ENCODE measurements at places on chromosomes 1 and 21.

DNA sequence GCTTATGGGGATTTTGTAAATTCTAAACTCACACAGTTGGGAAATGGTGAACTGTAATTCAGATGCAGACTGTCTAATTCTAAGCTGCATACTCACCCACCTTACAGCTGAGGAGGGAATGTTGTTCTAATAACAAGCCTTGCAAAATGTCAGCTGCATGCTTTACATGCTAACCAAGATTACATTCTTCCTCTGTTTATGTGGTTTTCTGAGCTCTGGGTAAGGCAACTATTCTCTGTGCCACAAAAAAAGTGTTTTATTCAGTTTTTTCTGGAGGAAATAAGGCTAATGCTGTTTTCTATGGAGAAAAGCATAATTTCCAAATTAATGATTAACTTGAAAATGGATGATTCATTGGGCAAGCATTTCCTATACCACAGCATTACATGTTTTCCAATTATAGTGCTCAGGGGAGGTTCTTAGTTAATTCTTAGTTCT lies 64.9 kb downstream of the RGS13 start:
- DNase-seq: no peak

DNA sequence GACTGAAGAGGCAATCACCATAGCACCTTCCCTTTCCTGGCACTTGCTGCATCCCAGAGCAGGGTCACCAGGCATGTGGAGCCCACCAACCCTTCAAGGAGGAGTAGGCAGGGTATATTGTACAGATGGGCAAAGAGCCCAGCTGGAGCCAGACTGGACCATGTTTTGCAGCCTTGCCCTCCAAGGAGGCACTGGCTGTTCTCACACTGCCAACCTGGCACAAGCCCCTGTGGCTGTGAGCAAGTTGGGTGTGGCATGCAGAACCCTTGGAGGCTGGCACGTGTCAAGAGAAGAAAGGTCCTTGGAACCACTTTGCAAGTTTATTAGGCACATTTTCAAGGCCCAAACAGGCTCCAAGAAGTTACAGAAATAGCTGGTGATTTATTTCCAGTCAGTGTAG lies 146.4 kb downstream of the FOXD2 start:
- DNase-seq: no peak

- no peak for DNase-seq
Observed at GRCh38 chr21:40466893-40467483, 380.0 kb downstream of the DSCAM start.

GRCh38 chr1:247496581-247497285 lies 38.8 kb upstream of the OR2B11 start:
- DNase-seq: no peak

DNA sequence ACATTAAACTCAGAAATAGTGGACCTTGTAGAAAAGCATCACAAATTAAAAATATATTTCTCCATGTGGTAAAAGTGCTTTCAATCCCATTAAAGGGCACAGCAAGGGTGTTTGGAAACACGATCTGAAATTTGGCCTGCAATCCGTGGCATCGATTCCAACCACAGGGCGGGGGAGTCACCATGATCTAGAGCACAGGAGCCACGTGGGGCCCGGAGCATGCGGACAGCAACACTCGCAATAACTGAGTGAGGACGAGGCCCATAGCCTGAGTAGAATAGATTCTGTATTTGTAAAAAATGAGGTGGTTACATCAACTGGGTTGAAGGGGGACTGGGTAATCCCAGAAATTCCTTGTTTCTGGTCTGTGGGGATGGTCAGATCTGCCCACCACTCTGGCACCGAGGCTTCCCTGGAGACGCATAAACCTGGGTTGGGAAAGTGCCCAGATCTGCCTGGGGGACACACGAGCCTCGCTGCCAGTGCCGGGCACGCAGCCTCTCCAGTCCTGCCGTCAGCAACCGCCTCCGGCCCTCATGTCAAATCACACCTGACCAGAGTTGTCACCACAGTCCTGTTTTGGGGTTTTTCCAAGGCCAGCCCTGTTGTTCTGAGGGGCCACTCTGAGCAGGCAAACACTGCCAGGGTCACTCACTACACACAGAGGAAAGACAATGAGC lies 104.3 kb downstream of the PGBD5 start:
- no peak for DNase-seq

GRCh38 chr1:218778257-218779126 lies 395.2 kb upstream of the LYPLAL1 start:
- no peak for DNase-seq

- no peak for DNase-seq
Observed at GRCh38 chr1:114729782-114730181, 13.2 kb upstream of the NRAS start.

DNA sequence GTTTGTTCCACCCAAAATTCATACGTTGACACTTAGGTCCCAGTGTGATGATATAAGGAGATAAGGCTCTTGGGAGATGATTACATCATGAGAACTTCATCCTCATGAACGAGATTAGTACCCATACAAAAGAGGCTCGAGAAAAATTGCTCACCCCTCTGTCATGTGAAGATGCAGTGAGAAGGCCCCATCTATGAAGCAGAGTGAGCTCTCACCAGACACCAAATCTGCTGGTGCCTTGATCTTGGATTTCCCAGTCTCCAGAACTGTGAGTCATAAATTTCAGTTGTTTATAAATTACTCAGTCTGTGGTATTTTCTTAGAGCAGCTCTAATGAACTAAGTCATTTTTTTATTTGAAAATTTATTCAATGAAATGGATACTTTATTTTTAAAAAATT lies 42.6 kb upstream of the USP25 start:
- no peak for DNase-seq

GRCh38 chr21:42668298-42668992 lies 15.0 kb downstream of the PDE9A start:
- no peak for DNase-seq

DNA sequence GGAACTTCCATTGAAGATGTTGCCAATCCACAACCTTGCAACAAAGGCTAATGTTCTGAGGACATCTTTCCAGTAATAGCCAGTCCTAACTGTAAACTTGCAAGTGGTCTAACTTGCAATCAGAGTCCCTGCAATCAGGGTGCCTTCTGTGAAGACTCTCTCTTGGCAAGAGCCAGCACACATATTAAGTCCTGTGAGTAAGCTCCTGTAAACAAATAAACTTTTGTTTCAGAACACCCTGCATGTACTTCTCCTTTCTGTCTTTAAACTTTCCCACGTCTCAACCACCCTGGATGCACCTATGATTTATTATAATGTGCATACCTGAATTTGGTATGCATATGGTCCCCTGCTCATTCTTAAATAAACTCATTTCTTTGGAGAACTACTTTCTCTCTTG lies 9.1 kb downstream of the GBP7 start:
- no peak for DNase-seq

- no peak for DNase-seq
Observed at GRCh38 chr1:221718381-221719277, 23.3 kb downstream of the DUSP10 start.

DNA sequence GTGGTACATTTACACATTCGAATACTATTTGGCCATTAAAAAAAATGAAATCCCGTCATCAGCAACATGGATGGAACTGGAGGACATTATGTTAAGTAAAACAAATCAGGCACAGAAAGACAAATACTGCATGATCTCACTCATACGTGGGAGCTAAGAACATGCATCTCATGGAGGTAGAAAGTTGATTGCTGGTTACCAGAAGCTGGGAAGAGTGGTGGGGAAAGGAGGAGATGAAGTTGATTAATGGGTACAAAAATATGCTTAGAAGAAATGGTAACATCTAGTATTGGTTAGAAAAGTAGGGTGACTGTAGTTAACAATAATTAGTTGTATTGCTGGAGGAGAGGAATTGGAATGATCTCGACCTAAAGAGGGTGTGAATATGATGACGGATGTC lies 24.6 kb upstream of the RNF187 start:
- DNase-seq: no peak

DNA sequence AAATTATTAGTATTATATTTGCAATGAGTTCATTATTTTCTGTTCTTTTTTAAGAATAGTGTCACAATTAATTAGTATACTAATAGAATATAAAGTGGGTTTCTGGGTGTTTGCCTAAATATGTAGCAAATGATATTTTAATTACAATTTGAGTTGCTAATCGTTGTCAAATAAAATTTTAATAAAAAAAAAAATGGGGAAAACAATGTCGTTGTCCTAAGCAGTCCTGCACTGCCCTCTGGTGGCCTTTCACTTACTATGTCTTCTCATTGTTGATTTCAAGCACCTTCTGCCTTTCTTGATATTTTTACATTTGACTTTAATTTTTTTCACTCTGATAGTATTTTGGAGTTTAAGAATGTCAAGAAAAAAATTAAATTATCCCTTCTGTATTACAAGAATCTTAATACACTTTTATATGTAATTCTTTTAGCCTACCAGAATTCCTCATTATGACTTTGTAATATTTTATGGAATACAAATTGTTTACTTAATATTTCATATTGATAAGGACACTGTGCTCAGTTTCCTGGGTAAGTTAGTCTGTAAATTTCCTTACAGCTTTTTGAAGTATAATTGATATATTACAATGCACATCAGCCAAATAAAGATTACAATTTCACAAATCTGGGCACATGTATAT lies 104.5 kb upstream of the FMN2 start:
- DNase-seq: no peak

- DNase-seq: no peak
Observed at GRCh38 chr21:43315244-43316137, 111.4 kb downstream of the SIK1 start.

- DNase-seq: no peak
Observed at GRCh38 chr21:40257342-40257741, 390.1 kb downstream of the PCP4 start.

- DNase-seq: no peak
Observed at GRCh38 chr1:244792188-244792850, 43.1 kb upstream of the COX20 start.

DNA sequence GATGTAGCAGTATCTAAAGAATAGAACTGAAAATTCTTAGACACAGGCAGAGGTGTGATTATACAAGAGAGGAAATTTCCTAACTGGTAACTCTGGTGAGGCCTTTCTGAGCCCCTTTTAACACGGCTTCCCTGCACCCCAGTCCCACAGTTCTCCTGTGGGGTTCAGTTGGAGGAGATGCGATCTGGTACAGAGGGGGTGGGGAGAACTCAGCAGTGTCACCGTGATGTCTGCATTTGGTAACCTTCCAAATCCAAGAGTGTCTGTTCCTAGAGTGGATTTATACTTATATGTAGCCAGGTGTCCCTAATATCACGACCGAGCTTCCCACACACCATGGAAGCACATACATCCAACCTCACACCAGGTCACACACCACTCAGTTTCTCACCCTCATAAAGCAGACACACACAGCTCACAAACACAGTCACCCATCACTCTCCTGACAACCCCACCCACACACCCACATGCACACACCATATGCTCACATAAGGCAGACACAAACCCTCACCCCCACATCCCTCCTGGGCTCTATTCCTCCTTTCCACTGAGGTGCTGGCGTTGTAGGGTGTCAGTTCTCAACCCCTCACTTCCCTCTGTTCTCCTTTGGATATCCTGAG lies 48.5 kb downstream of the RHBG start:
- DNase-seq: no peak

- DNase-seq: no peak
Observed at GRCh38 chr1:16151196-16151994, 4.5 kb downstream of the EPHA2 start.

- no peak for DNase-seq
Observed at GRCh38 chr21:14753069-14753465, 207.0 kb upstream of the SAMSN1 start.

DNA sequence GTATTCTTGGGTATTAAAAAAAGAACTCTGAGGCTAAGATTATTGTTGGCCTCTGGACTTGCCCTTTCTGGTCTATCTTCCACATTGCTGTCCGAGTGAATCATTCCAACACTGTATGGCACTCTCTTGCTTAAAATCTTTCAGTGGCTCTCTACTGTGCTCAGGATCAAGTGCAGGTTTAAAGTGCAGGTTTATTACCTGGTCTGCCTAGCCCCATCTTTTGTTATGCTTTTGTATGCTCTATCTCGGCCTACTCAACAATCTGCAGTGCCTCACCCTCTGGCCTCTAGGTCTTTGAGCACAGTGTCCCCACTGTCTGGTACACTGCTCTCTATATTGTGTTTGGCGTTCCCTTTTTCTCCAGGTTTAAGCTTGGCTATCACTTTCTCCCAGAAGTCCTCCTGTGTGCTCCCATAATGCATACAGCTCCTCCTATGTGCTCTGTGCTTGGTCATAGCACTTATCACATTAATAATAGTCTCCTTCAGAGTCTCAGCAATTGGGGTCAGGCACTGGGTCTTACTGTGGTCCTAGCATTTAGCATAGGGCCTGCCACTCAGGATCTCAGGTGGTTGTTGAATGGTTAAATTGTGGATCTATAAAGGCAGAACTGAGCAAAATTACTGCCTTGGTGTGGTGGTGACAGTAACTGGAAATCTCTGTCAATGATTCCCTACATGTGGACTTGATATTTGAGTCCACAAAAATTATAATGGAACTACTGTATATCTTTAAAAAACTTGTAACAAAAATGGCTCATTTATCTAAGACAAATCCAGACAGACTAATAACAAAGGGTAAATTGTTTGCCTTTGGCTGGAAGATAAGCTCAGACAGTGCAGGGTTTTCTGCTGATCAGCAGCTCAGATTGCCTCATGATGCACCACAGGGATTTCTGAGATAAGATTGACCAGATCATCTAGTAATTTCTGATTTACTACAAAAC lies 10.6 kb upstream of the LDLRAD1 start:
- no peak for DNase-seq

DNA sequence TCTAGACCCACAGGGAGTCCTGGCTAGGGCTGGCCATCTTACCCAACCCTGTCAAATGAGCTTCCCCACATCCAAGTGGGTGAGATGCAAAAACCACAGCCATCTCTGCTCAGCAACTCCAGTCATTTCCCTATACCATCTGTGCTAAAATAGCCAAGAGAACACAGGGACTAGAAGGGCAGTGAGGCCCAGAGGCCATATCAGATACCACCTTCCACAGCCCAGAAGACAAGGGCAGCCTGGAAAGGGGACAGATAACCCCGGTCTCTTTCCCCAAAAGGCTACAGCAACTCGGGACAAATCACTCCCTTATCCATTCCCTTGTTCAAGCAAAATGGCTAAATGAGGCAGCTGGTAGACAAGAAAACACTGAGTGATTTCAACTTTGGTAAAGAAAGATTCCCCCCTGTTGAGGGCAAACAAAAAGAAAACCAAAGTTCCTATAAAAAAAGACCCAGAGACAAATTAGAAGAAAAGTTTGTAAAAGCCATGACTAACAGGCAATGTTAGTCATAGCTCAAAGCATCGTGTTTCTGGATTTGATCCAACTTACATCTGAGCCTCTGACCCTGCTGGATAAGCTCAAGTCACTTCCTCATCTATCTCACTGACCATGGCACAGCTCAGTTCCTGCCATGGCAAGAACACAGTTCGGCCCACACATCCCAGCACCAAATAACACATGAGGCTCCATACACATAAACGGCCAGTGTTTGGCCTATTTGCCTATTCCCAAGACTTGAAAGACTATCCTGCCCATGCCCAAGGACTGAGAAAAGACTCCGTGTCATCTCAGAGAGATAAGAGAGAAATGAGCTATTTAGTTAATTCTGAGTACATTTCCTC lies 3.1 kb downstream of the LAMB3 start:
- no peak for DNase-seq

GRCh38 chr1:84668185-84668584 lies 22.1 kb downstream of the SSX2IP start:
- no peak for DNase-seq
